HFFc6 (cell line): ENCODE measurements at places on chromosomes 5 and 9.

DNA sequence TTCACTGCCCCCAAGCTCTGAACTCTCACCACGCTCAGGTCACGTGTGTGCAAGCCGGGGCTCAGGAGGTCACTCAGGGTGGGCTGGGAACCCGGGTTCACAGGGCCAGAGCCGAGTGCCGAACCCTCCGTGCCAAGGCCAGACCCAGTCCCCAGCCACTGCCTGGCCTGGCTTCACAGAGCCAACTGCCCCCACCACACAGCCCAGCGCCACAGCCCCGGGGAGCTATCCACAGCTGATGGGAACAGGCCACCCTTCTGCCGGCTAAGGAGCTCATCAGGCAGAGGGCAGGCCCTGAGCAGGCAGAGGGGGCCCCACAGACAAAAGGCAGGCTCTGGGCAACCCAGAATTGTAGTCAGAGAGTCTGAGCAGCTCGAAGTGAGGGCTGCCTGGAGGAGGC lies 117.0 kb downstream of the VAV2 start:
- no peak for DNase-seq

DNA sequence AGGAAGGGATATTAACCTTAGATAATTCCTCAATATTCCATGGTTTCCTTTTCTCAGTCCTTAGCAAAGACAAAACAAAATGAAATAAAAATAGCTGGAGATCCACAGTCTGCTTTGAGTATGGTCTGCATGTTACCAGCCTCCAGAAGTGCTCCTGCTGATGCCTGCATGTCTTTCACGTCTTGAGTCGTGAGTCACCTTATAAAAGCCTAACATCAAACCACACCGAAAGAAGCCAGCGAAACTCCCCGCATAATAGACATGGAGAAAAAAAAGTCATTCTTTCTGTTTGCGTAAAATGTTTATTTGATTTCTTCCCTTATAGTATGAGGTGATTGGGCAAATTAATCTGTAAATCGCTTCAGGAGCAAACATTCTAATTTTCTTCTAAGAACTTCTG lies 380.5 kb downstream of the SLCO4C1 start:
- no peak for DNase-seq

DNA sequence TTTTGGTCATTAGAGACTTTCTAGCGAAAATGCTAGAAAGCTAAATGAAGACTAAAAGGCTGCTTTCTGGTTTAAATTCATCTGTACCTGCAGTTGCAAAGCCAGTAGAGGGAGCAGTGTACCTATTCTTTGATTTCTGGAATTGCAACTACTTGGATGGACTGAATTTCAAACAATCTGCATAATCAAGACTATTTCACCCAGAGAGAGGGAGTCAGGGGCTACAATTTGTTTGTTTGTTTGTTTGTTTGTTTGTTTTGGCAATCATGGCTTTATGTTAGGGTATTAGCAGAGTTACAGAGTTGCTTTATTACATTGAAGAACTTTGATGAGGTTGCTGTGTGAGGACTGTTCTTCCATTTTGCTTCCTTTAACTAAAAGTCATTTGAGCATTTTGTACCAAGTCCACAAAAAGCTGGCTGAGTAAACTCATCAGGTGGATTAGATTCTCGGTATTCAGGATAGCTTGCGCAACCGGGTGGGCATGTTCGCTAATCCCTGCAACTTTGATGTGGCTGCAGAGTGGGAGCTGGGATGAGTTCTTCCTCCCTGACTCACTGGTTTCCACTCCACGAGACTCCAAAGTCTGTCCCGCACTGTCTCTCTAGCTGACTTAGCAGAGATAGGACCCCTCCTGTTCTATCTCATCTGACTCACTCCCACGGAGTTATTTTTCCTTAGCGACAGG lies 80.0 kb upstream of the TUT7 start:
- DNase-seq = peak; percentile 69

DNA sequence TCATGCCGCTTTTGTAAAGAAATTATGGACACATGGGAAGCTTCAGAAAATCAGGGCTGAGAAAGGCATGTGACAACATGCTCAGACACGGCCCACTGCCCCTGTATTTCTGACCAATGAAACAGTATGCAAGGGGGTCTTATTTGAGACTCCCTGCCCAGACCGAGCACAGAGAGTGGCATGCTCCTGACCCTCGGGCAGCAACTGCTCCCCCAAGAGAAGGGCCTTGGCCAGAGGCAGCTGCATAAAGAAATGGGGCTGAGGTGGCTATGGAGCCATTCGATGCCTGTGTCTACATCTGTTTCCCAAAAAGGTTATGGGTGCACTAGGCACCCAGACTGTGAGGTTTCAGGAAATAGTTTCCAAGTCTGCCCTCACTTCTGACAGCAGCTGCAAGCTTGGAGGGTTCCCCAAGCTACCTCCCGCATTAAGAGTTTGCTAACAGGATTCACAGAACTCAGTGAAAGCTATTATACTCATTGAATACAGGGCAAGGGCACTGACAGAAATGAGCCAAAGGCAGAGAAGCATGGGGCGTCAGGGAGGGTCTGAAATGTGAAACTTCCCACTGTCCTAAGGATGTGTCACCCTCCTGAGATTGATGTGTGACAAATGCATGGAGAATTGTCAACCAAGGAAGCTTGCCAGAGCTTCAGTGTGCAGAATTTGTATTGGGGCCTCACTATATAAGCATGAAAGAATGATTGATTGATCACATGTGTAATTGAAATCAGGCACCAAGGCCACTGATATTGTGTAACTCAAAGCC lies 94.3 kb downstream of the DAP start:
- no peak for DNase-seq

DNA sequence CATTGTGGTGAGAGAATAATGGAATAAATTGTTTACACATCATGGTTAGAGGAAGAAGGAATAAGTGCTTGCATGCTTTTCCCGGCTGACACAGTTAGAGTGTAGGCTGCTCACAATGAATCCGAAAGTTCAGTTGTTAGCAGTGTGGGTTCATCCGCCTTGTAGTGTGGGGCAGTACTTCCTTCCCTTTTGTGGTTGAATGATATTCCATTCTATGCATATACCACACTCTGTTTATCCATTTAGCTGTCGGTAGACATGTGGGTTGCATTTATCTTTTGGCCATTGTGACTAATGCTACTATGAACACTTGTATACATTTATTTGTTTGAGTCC lies 84.0 kb downstream of the COL5A1 start:
- peak; percentile 9 for DNase-seq
